ENCODE measurements at places on chromosomes 13 and 19.

GRCh38 chr19:7549429-7550148, 14.1 kb downstream of the PNPLA6 start:
- DNase-seq, result no peak

DNA sequence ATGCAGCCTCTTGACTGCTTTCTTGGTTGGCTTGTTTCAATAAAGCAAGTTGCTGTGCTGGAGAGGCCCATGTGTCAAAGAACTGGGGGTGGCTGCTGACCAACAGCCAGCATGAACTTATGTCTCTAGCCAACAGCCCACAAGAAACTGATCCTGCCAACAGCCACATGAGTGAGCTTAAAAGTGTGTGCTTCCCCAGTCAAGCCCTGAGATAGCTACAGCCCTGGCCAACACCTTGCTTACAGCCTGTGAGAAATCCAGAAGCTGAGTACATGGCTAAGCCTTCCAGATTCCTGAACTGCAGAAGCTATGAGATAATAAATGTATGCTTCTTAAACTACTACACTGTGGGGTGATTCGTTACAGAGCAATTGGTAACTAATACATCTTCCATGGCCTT, 38.9 kb upstream of the IPO5 start:
- no peak for DNase-seq

GRCh38 chr13:49388091-49388635, 55.7 kb downstream of the CAB39L start:
- no peak for DNase-seq

DNA sequence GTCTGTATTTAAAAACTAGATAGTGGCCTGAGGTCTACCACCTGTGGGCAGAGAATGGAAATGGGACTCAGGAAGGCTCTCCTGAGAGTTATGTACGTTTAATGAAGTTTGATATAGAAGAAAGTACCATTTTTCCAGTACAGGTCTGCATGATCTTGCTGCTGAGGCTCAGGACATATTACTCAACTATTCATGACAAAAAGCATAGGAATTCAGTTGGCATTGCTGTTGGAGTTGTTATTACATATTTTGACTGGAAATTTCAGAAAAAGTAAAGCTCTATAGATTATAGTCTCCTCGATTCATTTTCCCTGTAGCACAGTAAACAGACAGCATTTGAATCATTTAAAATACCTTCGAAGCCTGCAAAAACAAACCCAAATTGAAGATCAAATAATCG, 469.8 kb downstream of the DCT start:
- no peak for DNase-seq

GRCh38 chr13:31242367-31242766, 42.6 kb downstream of the B3GLCT start:
- no peak for DNase-seq

DNA sequence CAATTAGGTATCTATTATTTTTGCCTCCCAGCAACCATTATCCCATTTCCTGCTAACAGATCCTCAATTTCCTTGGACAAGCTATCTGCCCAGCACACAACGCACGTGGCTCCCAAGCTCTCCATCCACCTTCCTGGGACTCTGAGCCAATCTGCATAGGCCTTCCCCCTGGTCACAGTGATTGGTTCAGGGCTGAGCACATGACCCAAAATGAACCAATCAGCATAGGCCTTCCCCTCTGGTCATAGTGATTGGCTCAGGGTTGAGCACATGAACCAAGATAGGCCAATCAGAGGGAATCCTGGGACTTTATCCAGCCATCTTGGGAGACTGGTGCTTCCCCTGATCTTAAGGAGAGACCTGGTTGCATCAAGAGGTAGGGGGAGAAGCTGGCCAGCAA, 5.8 kb downstream of the CPAMD8 start:
- DNase-seq, result no peak

DNA sequence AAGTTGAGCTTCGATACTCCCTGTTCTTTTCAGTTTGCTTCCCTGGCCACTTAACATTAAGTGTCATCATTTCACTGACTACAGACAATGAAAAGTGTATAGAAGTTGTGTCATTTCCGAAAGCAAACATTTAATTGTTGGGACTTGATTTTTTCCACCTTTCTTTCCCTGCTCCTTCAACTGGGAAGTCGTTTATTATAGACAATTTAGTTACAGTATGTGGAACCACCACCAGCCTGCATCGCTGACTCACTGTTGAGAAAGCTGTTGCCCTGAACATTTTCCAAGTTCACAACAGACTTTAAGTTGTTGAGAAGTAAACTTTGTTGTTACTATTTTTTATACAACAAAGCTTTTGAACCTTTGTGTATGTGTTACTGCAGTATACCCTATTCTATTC, 788.4 kb upstream of the PRR20A start:
- no peak for DNase-seq

- no peak for DNase-seq
Measured at GRCh38 chr13:80454245-80454644, 113.3 kb upstream of the SPRY2 start.

- DNase-seq, result no peak
Measured at GRCh38 chr19:16315825-16316505, 8.7 kb upstream of the KLF2 start.

DNA sequence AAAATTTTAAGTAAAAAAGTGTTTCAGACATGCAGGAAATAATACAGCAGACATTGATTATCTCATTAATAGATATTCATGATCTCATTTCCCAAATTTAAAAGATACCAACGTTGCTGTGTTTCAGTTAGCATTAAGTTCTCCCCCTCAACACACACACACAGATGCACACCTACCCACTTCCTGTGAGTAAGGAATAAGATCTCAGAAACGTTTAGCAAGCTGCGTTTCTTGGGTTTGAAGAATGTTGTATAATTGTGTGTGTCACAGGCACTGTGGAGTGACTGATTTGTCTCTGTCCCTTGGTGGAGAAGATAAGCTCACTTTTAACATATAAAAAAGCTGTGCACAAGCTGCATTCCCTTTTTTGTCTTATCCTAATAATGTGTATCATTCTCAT, 196.8 kb downstream of the PDS5B start:
- no peak for DNase-seq

- DNase-seq, result no peak
Measured at GRCh38 chr13:111855191-111855590, 211.8 kb upstream of the SOX1 start.

DNA sequence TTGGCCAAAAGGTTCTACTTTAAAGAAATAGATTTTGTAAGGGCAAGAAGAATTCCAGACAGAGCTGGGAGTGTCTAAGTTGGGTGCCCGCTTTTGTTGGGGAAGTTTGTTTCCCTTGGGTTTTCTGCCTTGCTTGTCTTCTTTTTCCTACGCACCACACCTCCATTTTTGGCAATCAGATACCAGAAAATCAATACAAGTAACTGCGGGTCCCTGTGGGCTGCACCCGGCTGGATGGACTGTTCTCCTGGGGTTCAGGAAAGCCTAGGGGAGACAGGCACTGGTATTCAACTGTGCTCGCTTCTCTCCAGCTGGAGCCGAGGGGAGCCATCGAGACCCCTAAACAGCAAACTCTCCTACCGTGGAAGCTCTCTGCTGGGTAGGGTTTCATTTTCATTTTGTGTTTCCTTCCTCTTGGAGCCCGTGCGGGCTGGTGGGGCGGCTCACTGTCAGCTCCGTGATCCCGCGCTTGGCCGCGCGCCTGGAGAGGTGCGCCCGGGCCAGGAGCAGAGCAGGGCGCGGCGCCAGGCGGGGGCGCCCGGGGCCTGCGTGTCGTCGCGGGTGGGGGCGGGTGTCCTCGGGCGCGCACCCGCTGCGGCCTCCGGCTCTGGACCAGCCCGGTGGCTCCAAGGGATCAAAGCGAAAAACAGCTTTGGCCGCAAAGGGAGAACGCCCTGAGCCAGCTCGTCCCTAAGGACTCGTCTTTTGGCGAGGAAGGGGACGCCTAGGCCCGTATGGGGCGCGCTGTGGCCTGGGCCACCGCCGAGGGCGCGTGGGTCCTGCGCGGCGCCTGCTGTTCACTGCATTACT, 347.2 kb downstream of the ZNF536 start:
- DNase-seq, result no peak

GRCh38 chr13:43981091-43981490, 101.4 kb downstream of the LACC1 start:
- no peak for DNase-seq

DNA sequence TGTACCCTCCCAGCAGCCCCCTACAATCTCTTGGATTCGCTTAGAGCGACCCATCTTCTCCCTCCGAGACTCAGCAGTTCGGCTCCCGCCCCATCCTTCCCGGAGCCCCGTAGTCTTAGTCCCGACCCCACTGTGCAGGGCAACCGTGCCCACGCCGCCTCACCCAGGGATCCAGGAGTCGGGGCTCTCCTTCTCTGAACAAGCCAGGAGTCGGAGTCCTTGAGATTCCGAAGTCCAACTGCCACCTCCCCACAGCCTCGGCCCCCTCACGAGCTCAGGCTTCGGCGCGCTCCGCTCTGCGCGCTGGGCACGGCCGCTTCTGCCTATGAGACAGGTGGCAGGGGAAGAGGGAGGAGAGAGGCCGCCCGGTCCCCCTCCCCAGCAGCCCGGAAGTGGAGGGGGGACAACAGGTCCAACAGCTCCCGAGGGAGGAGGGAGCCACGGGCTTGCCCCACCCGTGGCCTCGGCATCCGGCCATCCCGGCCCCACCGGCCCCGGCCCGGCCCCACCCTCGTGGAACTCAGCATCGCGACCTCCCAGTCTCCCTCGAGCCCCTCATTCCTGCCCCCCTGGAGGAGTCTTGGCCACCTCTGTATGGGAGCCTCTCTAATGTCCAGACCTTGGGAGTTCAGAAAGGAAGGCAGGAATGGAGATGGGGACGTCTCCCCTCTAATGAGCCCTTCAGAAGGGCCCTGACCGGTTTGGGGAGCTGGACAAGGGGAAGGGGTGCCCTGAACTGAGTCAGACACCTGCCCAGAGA, at the start of gene PHLDB3:
Gene PHLDB3 (minus strand): TSS at position 321 of the 760 bp plus-strand sequence. CDS start 628 bp downstream, outside the sequence.
- no peak for DNase-seq
